ENCODE measurements at places on chromosomes 2 and 18.
A peak's percentile ranks its signal among the peaks of the same experiment; 100 is the strongest.

DNA sequence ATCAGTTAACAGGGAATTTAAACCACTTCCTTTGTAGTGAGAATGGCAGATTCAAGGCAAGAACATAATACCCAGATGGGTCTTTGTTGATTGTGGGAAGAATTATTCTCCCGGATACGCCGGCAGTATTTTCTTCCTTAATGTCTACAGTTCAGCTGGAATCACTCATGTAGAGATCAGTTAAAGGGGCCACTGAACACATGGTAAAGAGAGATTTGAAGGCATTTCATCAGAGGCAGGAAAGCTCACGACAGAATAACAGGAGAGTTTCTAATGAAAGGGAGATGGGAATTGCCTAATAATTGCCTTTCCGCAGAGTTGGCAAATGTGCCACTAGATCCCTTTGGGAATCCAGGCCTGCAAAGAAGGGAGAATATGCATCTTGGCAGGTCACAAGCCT lies 327.7 kb upstream of the ZNF804A start:
- DNase-seq, result no peak

GRCh38 chr2:40859617-40860016 lies 407.7 kb upstream of the SLC8A1 start:
- DNase-seq, result no peak

DNA sequence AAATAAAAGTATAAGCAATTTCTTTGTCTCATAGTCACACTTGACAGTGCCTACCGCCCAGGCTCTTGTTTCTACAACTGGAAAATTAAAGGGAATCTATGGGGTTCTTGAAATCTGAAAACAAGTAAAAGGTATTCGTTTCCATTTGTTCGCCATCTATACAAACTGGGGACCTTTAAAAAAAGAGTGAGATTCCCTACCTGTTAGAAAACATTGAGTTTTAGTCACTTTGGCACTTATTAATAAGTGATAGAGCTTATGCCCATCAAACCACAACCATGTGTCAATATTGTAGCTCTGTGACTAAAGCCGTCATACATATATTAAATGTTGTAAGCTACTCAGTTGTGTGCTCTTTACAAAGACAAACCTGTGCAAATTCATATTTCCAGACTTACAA lies 13.2 kb downstream of the FN1 start:
- DNase-seq, result no peak

- no peak for DNase-seq
Observed at GRCh38 chr2:30649278-30649677, 158.0 kb downstream of the CAPN13 start.

- DNase-seq, result peak; percentile 45
Observed at GRCh38 chr18:23757437-23757733, 68.1 kb downstream of the LAMA3 start.

DNA sequence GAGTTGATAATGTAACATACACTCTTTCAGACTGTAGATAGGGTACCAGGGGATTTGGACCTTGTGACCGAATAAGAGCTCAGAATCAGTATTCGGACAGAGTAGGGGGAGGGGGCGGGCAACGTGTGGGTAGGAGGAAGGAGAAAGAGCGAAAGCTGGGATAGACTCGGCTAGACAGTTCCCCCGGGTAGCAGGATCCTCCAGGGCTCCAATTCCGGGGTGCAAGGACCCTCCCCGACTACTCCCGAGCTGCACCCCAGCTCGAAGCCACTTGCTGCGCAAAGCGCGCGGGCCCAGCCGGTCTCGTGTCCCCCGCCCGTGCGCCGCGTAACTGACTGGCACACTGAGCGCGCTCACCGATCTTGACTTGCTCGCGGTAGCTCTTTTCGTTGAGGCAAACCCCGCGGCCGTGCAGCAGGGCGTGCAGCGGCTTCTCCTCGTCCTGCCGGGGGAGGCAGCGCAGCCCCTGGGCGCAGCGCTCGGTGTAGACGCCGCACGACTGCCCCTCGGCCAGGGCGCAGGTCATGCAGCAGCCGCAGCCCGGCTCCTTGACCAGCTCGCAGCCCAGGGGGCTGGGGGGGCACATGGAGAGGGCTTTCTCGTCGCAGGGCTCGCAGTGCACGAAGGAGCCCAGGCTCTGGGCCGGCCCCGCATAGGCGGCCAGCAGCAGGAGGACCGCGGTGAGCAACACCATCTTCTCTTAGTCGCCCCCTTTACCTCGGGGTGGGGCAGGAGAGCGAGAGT lies 1.1 kb downstream of the IGFBP5 start:
- peak; percentile 78 for DNase-seq

DNA sequence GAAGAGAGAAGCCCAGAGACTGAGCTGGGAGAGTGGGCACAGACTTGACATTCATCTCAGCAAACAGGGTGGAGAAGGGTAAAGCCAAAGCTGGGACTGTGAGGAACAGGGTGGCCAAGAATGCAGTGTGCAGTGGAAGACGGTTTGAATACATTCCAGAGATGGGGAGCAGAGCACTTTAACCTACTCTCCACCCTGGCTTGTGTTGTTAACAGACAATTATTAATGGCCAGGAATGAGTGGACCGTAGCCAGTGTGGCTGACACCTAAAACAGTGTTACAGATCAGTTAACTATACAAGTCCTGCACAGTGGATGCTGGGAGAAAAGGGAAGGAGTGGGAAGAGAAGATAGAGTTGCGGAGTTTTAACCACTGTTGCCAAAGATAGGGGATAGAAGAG lies 7.4 kb upstream of the NAB1 start:
- DNase-seq, result no peak

DNA sequence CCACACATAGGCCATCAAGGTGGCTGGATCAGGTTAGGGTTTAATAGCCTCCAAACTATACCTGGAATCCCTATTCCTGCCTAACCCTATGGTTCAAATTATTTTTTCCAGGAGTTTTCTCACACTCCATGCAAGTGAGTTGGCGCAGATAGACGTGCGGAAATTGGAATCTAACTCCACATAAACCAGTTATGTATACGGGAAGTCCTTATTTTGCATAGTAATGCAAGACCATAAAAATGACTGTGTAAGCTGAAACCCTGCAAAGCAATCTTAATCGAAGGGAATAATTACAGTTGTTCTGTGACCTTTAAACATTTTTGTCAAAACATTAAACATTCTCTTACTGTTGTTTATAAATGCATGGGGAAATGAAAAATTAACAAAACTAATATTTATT lies 200.1 kb upstream of the SIX2 start:
- DNase-seq, result no peak

GRCh38 chr2:239630618-239631286 lies 229.9 kb upstream of the HDAC4 start:
- DNase-seq, result no peak

- peak; percentile 50 for DNase-seq
Observed at GRCh38 chr2:196170606-196171247, 651 bp downstream of the STK17B start.
